ENCODE measurements at places on chromosomes 1 and 21.

GRCh38 chr21:42374864-42375499 is 8.6 kb upstream of the TFF1 start:
- DNase-seq = no peak

- DNase-seq = no peak
These were observed 61.6 kb downstream of the EDEM3 start for GRCh38 chr1:184693011-184693410.

DNA sequence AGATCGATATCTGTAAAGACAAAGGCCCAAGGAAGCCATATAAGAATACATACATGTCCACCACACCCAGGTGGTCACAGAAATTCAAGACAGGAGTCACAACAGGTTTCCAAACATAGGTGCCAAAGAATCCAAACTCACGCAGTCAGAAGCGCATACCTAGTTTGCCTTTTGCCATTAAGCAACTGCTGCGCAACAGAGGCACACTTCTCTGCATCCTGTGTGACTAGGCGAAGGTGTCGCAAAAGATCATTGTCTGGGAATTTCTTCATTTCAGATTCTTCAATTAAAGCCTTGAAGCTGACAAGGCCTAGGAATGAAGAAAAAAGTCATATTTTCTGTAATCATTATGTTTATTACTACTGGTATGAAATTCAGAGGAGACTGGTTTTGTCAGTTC is 32.2 kb upstream of the SYT2 start:
- no peak for DNase-seq

DNA sequence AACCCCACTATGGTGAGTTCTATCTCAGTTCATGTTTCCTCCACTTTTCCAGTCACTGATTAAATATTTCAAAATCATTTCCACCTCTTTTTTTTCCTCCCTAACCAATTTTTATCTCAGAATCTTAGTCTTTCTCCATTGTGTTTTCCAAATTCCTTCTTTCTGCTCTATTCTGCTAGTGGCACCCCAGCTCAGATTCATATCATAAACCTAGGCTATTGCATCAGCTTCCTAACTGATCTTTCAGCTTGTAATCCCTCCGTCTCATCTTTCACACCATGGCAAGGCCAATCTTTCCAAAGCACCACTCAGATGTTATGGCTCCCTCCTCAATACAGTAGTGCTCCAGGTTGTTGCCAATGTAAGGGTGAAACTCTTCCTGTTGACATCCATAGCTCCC is 631.9 kb downstream of the PLPP3 start:
- DNase-seq = no peak

GRCh38 chr1:22207511-22208267 is 64.8 kb upstream of the WNT4 start:
- no peak for DNase-seq

- DNase-seq = no peak
These were observed 51.2 kb downstream of the DNTTIP2 start for GRCh38 chr1:93827633-93828366.

DNA sequence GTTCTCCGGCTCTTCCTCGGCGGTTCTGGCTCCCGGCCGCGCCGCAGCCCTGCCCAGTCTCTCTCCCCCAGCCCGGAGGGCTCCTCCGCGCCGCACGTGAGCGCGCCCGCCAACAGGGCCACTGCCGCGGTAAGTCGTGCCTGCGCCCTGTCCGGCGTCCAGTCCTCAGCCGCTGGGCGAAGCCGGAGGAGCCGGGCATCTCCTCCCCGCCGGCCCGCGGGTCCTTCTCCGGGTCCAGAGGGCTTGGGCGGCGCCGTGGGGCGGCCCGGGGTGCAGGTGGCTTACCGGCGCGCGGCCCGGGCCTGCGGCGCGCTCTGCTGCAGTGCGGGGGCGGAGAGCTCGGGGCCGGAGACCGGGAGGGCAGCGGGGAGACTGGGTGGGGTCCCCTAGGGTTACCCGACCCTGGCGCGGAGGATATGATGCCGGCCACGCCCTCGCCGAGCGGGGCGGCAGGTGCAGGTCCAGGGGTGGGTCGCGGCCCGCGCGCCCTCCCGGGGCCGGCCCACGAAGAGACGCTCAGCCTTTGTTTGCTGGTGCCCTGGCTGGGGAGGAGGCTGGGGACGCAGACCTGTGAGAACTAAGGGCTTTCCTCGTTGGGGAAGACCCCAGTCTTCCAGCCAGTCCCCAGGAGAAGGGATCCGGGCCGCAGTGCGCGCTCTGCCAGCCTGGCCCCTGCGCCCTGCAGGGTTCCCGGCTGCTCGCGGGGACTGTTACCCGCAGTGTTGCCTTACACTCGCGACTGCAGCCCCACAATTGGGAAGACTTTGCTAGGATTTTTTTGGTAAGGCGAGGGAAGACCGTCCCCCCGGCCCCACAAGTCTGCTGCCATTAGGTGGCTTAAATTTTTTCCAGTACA is at the start of gene DOP1B:
Gene DOP1B, plus strand, starts transcription at position 10 of the 856 bp plus-strand sequence. CDS start 7,910 bp downstream, outside the sequence.
- peak; percentile 35 for DNase-seq

DNA sequence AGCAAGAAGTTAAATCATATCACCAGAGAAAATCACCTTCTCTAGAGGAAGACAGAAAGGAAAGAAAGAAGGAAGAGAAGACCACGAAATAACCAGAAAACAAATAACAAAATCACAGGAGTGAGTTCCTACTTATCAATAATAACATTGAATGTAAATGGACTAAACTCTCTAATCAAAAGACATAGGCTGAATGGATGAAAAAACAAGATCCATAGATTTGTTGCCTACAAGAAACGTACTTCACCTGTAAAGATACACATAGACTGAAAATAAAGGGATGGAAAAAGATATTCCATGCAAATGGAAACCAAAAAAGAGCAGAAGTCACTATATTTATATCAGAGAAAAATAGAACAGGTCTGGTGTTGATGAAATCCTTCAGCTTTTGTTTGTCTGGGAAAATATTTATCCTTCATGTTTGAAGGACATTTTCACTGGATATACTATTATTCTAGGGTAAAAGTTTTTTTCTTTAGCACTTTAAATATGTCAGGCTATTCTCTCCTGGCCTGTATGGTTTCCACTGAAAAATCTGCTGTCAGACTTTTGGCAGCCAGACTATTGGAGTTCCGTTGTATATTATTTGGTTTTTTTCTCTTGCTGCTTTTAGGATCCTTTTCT is 202.5 kb upstream of the DUSP10 start:
- no peak for DNase-seq

- no peak for DNase-seq
These were observed 17.9 kb upstream of the FMOD start for GRCh38 chr1:203368624-203369451.

DNA sequence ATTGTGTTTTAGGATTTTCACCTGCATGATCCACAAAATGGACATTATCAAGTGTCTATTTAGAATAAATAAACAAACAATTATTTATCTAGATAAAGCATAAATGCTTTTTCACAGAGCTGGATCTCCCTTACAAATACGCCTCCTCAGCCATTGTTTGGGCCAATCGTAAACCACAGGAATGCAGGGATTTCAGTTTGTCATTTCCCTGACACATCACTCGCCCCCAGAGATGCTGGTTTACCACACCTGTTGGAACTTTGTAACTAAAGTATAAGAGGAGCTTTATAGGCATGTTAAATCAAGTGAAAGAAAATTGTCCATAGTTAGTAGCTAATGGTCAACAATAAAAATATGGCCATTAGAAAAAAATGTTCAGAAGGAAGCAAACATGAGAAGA is 40.3 kb downstream of the GPR88 start:
- no peak for DNase-seq

- no peak for DNase-seq
These were observed 27.2 kb downstream of the CD34 start for GRCh38 chr1:207883660-207884250.

- DNase-seq = no peak
These were observed 9.4 kb downstream of the CELSR2 start for GRCh38 chr1:109258481-109259466.

DNA sequence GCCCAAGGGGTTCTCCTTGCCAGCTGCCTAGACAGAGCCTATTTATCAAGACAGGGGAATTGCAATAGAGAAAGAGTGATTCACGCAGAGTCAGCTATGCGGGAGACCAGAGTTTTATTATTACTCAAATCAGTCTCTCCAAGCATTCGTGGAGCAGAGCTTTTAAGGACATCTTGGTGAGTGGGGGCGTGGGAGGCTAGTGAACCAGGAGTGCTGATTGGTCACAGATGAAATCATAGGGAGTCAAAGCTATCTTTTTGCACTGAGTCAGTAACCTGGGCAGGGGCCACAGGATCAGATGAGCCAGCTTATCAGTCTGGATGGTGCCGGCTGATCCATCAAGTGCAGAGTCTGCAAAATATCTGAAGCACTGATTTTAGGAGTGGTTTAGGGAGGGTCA is 64.8 kb upstream of the MRPS6 start:
- no peak for DNase-seq

GRCh38 chr1:67802565-67802964 is 30.7 kb downstream of the GNG12 start:
- no peak for DNase-seq

- no peak for DNase-seq
These were observed 15.9 kb downstream of the RGS5 start for GRCh38 chr1:163186862-163187261.

GRCh38 chr1:42833981-42834380 is 12.4 kb upstream of the ZNF691 start:
- DNase-seq = peak; percentile 13

DNA sequence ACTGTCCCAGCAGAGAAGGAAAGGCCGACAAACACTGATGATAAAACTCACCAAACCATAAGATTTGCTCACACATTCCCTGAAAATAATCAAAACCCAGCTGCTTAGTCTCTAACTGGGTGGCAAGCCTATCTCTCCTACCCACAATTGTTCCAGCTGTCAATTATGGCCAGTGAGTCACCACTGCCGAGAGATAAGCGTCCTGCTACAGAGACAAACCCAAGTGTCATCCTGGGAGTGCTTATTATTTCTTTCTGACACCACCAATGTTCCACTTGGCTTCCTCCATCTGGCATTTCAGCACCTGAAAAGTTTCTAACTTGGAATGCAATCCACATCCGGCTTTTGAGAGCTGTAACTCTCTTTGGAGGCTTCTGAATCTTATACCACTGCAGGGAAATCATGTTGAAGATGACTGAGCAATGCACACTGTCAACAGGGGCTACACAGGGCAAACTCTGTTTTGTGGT is 51.5 kb upstream of the VAV3 start:
- DNase-seq = no peak

DNA sequence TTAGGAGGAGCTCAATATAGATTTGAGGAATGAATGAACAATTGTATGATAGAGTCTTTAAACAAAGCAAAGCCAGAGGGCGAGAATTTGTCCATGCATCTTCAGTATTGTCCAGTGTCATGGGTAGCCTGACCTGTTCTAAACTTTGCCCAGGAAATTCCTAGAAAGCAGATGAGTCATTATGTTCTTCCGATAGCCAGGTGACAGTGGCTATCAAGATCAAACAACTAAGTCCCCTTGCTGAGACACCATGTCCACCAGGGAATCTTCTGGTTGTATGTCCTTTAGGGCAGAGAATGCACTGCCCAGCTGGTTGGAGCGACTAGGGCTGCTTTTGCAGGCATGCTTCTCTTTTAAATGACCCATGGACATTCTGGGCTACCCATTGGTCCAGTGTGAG is 1.8 kb upstream of the SLC26A9 start:
- no peak for DNase-seq

All from germinal center (tissue), 1 donor.